ENCODE measurements at places on chromosomes 1 and 21.
A peak's percentile ranks its signal among the peaks of the same experiment; 100 is the strongest.

- DNase-seq, result no peak
These were observed 5.6 kb downstream of the ELK4 start for GRCh38 chr1:205626216-205626615.

DNA sequence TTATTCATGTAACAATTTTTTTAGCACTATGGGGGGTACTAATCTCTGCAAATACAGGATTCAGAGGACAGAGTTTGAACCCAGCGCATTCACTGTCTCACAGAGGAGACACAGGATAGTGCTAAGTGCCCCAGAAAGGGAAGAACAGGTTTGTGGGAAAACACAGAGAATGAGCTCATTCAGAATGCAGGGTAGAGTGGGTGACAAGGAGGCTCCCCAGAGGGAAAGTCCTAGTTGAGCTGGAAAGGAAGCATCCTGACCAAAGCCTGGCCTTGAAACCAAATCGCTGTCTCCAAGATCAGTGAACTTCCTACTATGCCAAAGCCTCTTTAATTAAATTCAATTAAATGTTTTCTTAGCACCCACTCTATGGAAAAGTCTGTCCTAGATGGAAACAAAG lies 19.0 kb upstream of the RGS2 start:
- no peak for DNase-seq

DNA sequence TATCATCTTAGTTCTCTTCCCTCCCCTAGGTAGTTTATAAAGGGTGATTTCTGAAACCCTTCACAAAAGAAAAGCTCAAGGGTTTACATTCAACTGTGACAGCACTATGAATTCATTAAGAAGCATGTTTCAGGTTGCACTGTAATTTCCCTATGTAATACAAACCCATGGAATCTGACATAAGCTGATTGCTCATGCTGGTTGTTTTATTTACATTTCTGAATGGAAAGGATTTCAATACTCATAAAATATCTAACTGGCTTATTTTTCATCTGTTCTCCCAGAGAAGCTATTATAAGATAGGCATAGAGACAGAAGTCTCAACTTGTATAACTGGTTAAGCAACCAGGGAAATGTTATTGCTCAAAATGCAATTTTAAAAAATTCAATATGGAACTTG lies 20.5 kb downstream of the WNT2B start:
- no peak for DNase-seq

- no peak for DNase-seq
These were observed 1.2 kb downstream of the GLIS1 start for GRCh38 chr1:53737648-53738204.

GRCh38 chr1:10299151-10299550 lies 88.8 kb downstream of the KIF1B start:
- no peak for DNase-seq

DNA sequence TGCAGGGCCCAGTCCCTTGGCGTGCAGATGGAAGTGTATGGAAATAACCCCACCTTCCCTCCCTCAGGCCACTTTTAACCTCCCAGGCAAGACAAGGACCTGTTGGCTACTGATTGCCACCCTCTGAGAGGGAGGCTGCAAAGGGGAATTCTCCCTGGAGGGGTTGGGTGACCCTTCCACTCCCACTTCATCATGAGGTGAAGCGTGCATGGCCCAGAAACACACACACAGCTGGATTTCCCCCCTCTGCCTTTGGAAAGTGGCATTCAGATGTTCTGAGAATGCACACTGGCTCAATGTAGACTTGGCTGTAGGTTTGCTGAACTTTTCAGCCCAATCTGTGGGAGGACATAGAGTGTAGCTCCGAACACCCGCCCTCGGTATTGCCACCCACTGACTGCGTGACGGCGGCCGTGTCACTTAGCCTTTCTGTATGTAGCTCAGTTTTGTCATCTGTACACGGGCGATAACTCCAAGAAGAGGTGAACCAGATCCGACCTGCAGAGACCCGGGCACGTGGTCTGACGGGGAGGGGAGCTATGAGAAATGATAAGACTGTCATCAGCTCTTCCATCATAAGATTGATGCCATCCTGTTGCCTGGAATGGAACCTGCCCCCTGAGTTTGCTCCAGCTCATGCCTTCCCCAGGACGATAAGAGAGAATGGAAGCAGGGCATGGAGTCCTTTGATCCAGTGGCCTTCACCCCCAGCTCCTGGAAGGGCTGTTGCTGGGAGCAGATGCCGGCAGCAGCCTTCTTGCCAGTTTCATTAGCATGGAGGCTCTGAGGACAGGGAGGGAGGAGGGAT lies 19.3 kb downstream of the MIIP start:
- DNase-seq, result no peak

DNA sequence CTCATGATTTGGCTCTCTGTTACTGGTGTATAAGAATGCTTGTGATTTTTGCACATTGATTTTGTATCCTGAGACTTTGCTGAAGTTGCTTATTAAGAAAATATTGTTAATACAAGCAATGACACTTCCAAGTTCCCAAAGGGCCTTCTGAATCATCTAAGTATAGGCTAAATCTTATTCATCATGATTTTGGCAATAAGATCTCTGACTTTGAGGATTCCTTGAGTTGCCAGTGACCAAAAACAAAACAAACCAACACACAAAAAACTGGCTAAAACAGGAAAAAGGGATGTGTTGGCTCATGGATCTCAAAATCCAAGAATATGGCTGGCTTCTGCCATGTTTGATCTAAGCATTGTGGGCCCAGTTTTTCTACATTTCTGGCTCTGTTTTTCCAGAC lies 163.4 kb downstream of the HHIPL2 start:
- DNase-seq, result no peak

- no peak for DNase-seq
These were observed 149.9 kb downstream of the GALNT2 start for GRCh38 chr1:230216896-230217295.

GRCh38 chr21:31559368-31560119 lies 99.9 kb upstream of the SOD1 start:
- DNase-seq, result peak; percentile 71

DNA sequence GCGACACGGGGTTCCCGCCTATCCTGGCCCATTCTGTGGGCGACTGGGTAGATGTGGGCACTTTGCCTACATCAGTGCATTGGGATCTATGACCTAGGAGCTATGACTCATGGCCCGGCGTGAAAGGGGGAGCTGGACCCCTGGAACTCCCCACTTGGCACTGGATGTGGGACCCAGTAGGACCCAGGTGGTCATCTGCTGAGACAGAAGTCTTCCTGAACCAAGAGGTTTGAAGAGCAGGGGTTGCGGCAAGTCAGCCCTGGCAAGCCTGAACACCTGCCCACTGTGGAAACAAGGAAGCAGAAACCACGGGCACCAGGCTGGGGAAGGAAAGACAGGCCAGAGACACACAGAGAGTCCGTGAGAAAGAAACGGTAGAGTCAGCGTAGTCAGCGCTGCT lies 656.7 kb downstream of the AJAP1 start:
- DNase-seq, result no peak

- DNase-seq, result no peak
These were observed 6.2 kb downstream of the ARHGEF16 start for GRCh38 chr1:3460672-3461131.

GRCh38 chr1:185869590-185869989 lies 135.4 kb downstream of the HMCN1 start:
- no peak for DNase-seq

- DNase-seq, result no peak
These were observed 11.2 kb downstream of the CSRP1 start for GRCh38 chr1:201495551-201496295.

- DNase-seq, result no peak
These were observed 299.5 kb upstream of the FMN2 start for GRCh38 chr1:239792157-239792556.

DNA sequence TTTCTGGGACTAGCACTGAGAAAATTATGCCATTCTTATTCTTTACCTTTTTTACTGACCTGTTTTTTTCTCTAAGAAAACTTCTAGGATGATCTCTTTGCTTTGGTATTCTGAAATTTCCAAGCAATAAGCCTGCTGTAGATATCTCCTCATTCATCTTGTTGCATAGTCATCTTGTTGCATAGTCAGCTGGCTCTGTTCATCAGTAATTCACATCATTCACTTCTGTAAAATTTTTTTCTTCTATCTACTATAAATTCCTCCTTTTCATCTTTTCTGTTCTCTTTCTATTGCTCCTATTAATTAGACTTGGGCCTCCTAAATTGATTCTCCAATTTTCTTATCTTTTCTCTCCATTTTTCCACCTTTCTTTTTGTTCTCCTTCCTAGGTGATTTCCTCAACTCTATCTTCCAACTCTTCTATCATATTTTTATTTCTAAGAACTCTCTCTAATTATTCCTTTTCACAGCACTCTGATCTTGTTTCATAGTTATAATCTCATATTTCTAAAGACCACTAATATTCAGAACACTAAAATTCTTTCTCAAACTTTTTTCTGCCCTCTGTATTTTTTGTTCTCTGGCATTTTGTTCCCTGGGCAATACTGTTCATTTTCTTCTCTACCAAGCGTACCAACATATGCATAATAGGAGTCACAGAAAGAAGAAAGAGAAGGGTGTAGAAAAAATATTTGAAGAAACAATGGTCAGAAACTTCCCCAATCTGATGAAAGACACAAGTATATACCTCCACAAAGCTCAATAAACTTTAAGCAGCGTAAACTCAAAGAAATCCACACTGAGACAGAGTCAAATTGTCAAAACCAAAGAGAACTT lies 17.7 kb downstream of the TUT4 start:
- no peak for DNase-seq

GRCh38 chr1:23793018-23793781 lies 2.3 kb downstream of the LYPLA2 start:
- DNase-seq, result no peak

GRCh38 chr1:209561532-209561931 lies 22.0 kb upstream of the CAMK1G start:
- DNase-seq, result no peak

DNA sequence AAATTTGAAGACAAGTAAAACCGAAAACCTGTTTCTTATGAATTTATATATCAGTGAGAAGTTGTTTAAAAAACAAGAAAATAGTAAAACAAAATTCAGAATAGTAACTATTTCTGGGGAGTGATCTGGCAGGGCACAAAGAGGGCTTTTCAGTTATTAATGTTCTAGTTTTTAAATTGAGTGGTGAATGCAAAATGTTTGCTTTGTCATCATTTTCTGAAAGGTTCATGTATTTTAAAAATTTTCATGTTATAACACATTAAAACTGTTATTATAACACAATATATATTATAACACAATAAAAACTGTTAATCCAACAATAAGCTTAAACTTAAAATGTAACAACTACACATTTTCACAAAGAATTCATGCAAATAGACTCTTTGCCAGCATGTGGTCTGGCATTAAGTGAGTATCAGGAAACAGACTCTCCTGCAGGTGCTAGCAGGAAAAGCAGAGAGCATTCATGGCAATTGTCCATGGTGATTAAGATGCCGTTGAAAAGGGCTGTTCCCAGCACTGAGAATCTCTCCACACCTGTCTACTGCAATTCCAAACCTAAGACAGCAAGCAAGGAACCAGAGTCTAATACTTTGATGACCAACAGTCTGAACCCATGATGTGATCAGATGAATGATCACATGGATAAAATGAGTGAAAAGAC lies 204.9 kb downstream of the TBX15 start:
- DNase-seq, result no peak

GRCh38 chr1:206823727-206824126 lies 41.7 kb upstream of the IL20 start:
- no peak for DNase-seq

DNA sequence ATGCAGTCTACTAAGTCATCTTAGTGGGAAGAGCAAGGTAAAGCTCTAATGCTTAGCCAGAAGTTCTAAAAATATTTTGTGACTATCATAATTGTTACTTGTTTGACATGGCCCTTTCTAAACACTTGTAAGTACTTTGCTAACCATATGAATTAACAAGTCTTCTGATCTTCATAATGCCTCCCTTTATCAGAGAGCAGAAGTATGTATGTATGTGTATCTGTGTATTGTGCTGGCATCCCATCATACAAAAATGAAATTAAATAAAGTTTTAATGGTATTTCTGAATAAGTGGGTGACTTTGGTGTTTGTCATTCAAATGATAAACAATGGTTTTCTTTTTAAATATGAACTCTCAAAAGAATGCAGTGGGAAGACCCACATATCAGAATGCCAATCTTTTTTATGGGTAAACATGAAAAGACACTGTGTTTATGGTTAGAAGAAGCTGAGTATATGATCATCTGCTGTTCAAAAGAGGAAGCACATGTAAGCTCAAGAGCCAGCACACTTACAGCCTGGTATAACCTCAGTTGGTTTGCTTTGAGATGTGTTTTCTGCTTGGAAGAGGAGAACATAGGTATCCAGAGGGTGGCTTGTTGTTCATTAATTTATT lies 159.6 kb downstream of the CLEC20A start:
- no peak for DNase-seq

DNA sequence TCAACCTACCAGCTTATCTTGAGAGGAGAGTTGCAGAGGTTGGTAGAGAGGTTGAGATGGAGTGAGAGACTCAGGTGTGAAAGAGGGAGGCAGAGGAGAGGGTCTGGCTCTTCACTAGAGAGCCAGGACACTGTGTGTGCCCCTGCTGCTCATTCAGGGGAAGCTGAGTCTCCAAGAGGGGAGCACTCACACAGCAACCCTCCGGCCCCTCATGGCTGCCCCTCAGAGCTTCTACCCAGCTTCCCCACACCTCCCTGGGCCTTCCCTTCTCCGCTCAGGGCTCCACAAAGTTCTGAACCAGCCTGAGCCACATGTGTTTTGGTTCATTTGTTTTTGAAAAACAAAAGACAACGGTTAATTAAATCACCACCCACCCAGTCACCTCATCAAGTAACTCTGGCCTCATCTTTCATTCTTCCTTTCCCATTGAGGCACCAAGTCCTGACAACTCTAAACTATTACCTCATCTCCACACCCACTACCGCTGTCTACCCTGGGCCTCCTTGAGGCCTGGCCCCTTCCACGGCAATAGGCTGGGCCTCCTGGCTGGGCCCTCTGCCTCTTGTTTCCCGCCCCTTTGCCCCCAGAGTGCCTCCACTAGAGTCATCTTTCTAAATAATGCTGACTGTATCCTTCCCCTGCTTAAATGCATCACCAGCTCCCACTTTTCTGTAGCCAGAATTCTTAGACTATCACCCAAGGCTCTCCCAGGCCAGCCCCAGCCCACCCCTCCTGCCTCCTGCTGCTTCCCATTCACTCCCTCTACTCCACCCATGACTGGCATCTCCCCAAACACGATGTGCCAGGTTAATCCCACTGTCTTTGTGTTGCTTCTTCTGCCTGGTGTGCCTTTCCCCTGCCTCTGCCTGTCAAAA lies 33.0 kb downstream of the TNNT2 start:
- no peak for DNase-seq

DNA sequence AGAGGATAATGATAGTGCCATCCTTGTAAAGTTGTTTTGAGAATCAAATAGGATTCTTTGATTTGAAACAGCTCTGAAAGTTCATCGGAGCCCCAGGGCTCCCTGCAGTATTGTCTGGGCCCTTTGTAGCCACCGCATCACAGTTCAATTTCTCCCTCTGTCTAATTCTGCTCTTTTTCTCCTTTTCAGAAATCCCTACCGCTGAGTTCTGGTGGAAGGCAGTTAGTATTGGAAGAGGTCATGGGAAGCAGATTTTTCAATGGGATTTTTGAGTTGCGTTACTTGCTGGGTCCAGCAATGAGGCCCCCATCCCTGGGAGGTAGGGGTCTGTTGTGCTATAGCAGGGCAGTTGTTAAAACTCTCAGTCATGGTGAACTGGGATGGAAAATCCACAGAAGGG lies 101.0 kb upstream of the DISP3 start:
- no peak for DNase-seq
